ENCODE measurements at places on chromosomes 2 and 18.

GRCh38 chr2:129865976-129866375, 113.5 kb upstream of the RAB6C start:
- no peak for DNase-seq

DNA sequence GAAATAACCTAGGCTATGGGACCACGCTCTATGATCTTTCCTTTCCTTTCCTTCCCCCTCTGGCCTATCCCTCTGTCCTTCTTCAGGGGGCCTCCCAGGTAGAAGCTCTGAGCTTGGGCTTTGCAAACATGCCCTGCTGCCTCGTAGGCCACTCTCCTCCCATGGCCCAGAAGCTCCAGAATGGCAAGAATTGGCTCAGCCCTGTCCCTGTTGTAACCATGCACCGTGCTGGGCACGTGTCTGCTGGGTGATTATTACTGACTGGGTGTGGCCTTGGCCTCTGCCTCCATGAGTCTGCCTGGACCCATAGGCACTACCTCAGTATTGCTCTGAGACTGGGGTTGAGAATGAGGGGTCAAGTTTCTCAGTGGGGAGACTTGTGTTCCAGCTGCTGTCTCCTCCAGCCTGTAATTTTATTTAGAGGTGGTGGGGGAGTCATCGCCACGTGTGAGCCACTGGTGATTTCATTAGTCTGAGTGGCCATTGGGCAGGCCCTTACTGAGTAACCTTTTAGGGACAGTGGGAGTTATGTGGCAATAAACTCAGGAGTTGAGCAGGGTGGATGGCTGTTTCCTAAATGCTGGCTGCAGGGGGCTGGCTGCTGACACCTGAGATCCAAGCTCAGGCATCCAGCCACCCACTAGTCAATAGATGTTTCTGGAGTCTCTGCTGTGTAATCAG, 157.9 kb downstream of the CLIP4 start:
- no peak for DNase-seq

DNA sequence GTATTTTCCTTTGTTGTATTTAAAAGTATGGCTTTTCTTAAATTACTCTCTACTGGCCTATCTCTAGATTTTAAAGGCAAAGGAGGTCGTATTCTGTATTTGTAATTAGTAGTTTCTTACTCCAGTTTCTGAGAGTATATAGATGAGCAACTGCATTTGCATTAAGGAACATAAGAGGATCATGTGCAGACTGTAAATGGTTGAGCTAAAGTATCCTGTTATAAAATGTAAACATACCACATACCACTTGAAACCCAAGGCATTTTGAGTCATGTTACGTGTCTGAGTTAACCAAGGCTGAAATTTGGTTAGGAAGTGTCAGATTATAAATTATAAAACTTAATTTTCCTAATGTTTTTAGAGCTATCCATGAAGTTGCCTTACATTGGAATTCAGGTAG, 76.3 kb downstream of the GPD2 start:
- DNase-seq = no peak

- DNase-seq = no peak
These were observed 263.2 kb downstream of the TGIF1 start for GRCh38 chr18:3713166-3713565.

- DNase-seq = no peak
These were observed 79.0 kb upstream of the TAF1B start for GRCh38 chr2:9764153-9764778.

- DNase-seq = no peak
These were observed 61.0 kb downstream of the RBMS1 start for GRCh38 chr2:160432633-160433032.

GRCh38 chr2:52934323-52934898, 833.2 kb upstream of the CHAC2 start:
- DNase-seq = no peak

DNA sequence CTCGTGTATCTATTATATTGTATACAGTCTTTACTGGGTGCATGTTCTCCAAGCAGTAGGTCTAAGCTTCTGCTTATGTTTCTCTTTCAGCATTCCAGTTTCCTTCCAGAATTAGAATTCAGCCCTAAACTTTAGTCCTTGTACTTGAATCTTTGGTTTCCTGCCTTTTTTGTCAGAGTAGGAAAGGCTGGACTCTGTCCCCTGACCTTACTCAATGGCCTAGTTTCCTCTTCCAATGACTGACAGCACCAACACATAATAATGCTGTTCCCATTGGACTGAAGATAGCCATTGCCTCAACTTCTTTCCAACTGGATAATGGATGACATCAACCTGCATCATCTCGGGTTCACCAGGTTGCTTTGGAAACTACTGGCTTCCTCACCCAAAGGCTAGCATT, 217.0 kb downstream of the FIGN start:
- DNase-seq = no peak

- no peak for DNase-seq
These were observed 69.3 kb downstream of the MBP start for GRCh38 chr18:77063260-77063659.

GRCh38 chr2:239322416-239323086, 78.3 kb downstream of the HDAC4 start:
- peak; percentile 17 for DNase-seq

- no peak for DNase-seq
These were observed 78.4 kb upstream of the ZC3H15 start for GRCh38 chr2:186407611-186408010.

DNA sequence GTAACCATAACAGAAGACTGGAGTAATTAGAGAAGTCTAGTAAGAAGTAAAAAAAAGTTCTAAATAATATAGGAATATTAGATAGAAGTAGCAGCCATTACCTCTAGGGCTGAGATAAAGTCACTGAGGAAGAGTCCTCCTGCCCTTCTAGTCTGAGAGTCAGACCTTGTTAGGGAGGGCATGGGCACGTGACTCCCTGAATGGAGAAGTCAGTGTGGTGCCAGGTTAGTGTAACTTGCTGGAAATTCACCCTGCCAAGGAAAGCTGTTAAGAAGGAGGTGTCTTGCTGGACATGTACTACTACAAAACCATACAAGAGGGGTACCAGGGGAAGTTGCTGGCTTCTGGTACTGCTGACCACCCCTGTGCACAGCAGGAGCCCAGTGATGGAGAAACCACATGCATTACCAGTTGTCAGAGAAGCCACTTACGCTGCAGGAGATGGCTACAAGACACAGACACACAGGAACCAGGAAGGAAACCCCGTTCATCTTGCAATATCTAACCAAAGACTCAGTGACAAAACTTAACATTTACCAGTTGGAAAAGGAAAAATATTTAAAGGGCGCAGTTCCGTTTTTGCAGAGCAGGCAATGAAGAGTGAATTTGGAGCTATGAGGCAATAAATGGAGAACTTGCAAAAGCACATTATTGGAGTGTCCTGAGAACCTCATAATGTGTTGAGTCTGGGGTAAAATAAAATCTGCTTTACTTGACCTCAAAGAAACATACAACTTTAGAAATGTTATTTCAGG, 77.2 kb upstream of the TLK1 start:
- DNase-seq = no peak

- DNase-seq = no peak
These were observed 30.7 kb downstream of the DGKD start for GRCh38 chr2:233384811-233385488.

- no peak for DNase-seq
These were observed 1355.5 kb downstream of the SUCLG1 start for GRCh38 chr2:83103613-83104012.

- no peak for DNase-seq
These were observed 177.5 kb downstream of the INO80D start for GRCh38 chr2:205908212-205909183.

DNA sequence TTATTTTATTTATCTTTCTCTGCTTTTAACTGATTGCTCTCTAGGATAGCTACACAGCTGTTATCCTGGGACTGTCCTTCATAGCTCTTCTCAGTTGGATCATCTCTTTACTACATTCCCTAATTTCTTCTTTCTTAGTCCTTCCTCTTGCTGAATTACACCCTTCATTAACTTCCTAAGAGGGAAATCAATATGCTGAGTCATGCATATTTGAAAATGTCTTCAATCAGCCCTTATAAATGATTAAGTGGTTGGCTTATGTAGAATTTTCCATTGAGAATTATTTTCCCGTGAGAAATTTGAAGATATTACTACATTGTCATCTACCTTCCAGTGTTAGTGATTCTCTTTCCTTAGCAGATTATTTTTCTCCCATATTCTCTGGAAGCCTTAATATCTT, 214.2 kb downstream of the SOCS6 start:
- DNase-seq = no peak

DNA sequence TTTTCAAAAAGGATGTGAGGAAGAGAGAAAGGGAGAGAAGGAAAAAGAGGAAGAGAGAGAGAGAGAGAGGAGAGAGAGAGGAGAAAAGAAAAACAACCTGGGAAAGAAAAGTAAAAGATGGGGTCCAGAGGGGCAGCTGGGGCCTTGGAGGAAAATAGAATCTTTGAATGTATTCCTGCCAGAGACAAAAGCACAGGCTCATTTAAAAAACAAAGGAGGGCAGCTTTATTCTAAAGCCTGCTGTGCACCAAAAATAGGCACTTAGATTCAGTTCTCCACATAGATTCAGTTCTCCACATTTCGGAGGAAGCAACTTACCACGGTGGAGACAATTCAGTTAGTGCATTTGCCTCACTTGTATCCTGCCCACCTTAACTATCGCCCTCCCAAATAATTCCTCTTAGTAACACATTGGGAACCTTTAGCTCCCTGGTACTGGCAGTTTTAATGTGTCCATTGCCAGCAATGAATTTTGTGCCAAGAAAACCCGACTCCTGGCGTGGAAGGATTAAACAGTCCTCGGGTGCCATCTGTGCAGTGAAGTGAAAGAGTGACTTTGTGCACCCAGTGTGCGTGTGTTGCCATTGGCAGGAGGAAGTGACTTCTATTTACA, 71.3 kb downstream of the DPP4 start:
- DNase-seq = no peak

DNA sequence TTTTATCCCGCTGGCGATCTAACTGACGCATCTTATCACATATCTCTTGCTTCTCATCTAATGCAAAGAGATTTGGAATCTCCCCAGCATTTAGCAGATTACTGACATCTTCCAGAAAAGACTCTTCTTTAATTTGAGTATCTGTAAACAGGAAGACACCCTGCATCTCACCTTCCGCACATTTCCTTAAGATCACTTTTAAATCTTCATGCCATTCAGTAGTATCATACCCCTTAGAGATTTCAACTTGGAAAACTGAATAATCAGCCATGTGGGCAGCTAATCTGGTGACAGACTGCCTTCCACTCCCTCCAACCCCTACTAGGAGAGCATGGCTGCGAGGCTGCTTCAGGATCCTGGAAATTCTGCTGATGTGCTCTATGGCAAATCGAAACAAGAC, 204.3 kb downstream of the DNAH7 start:
- DNase-seq = no peak

Measured in H9 (cell line).